ENCODE measurements at places on chromosomes 4 and X.

GRCh38 chr4:106979476-106979875 is 56.6 kb downstream of the DKK2 start:
- no peak for DNase-seq

GRCh38 chr4:83639849-83640493 is 104.1 kb downstream of the GPAT3 start:
- DNase-seq, result peak; percentile 13

- DNase-seq, result no peak
These were observed 117.6 kb upstream of the BMPR1B start for GRCh38 chr4:94640151-94640550.

DNA sequence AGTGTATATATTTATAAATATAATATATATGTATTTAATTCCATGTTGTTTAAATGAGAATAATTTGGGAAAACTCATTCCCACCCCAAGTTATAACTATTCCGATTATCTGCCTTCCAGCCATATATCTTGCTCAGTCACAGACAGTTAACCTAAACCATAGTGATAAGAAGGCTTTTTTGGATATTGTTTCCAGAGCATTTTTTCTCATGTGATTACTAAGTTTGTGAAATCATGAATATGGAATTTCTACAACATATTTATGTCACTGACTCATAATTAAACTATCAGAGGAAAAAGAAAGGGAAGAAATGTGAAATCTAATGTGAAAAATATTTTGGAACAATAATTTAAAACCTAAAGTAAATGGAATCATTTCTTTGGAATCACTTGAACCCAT is 1163.5 kb upstream of the PABPC4L start:
- DNase-seq, result no peak

DNA sequence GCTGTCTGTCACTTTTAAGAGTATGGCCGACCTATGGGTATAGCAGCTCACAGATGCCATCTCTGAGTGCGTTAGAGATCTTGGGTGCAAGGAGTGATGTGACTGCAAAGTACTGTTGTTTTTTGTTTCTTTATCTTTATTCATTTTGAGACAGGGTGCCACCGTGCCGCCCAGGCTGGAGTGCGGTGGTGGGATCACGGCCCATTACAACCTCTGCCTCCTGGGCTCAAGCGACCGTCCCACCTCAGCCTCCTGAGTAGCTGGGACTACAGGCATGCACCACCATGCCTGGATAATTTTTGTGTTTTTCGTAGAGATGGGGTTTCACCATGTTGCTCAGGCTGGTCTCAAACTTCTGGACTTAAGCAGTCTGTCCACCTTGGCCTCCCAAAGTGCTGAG is 71.4 kb downstream of the CCKAR start:
- no peak for DNase-seq

DNA sequence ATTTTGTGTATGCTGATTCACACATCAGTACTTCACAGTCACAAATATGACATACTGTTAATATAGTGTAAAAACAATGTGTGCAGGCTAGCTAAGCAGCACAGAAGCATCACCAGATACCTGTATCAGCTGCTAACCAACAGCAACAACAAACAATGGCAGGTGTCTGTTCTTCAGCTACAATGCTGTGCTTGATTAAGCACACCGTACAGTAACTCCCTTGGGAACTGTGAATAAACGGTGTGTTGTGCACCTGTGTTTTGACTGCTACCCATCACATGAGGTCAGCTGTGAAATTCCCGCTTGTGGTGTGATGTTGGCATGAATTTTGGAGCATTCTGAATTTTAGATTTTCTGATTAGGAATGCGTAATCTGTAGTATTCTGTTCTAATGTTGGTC is 379.7 kb upstream of the FAT1 start:
- no peak for DNase-seq

- no peak for DNase-seq
These were observed 162.2 kb downstream of the BCOR start for GRCh38 chrX:39935411-39936064.

- DNase-seq, result no peak
These were observed 633 bp downstream of the FAM199X start for GRCh38 chrX:104166735-104167436.

- no peak for DNase-seq
These were observed 2.7 kb downstream of the BEX3 start for GRCh38 chrX:103378990-103379389.
